HFFc6 (cell line): ENCODE measurements at places on chromosomes 5 and 9. TPM values are rescaled to one million over a fixed set of nuclear protein-coding genes. Genes with fewer than 3 reads are reported as not detected.

Gene PDCD1LG2
- total RNA-seq = 32.0 to 52.4 TPM (median 44.1 TPM) in 3 replicates

Gene SLC4A9
- not detected in 3 replicates for total RNA-seq

Gene ADAMTS6
- 25.1 to 28.5 TPM (median 27.0 TPM) in 3 replicates for total RNA-seq

Gene C5orf52
- not detected in 3 replicates for total RNA-seq

Gene BARHL1
- not detected in 2 replicates for total RNA-seq

Gene ZNG1A
- 23.1 and 24.1 TPM in 2 replicates for total RNA-seq

DNA sequence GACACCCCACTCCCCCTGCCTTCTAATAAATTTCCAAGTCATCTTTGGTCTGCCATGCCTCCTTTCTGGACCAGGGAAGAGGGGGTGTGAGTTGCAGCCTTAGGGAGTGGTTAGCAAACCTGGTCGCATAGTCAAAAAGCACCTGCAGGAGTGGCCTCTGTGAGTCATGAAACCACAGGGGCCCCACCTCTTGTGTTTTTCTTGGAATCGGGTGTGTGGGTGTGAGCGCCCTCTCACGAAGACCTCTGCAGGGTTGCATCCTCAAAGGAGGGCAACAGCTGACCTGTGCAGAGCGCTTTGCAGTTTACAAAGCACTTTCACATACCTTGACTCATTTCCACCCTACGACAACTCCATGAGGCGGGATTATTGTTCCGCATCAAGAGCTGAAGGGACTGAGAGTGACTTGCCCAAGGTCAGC lies 36.8 kb upstream of the TEX48 start:
- no peak for DNase-seq

DNA sequence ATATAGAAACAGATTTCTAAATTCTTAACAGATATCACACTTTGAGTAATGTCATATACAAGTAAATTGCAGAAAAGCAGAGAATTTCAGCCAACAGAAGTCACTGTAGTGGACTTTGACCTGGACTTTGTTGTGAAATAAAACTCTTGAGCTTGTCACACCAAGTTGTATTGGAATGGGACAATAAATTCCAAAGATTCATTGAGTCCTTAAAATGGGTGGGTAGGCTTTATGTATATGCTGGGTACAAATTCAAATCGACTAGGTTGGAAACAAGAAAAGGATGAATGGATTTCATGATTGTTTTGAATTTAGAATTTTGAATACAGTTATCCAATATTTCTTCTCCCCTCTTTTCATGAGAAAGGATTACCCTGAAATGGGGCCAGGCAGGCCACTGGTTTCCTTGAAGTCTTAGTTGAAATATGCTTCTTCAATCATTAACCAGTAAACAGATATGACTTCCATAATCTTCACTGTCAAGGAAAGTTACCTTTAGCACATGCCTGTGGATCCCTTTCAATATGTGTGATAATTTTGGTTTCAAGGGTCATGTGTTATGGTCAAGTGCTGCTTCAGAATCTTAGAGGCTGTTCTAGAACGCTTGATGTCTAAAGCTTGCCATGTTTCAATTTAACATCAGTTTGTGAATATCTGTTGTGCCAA lies 25.7 kb downstream of the PIP5K1B start:
- DNase-seq = no peak

DNA sequence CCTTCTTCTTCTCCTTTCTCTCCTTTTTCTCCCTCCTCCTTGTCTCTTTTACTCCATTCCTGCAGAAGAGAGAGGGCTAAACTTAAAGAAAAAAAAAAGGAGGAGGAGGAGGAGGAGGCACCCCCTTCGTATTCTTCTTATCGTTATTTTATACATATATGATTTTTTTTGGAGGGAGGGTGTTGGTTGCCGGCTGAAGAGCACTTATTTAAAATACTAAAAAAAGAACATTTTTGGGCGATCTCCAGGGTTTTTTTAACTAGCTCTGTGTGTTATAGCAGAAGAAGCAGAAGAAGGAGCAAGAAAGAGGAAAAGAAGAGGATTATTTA lies 381 bp downstream of the NR2F1 start:
- no peak for DNase-seq

DNA sequence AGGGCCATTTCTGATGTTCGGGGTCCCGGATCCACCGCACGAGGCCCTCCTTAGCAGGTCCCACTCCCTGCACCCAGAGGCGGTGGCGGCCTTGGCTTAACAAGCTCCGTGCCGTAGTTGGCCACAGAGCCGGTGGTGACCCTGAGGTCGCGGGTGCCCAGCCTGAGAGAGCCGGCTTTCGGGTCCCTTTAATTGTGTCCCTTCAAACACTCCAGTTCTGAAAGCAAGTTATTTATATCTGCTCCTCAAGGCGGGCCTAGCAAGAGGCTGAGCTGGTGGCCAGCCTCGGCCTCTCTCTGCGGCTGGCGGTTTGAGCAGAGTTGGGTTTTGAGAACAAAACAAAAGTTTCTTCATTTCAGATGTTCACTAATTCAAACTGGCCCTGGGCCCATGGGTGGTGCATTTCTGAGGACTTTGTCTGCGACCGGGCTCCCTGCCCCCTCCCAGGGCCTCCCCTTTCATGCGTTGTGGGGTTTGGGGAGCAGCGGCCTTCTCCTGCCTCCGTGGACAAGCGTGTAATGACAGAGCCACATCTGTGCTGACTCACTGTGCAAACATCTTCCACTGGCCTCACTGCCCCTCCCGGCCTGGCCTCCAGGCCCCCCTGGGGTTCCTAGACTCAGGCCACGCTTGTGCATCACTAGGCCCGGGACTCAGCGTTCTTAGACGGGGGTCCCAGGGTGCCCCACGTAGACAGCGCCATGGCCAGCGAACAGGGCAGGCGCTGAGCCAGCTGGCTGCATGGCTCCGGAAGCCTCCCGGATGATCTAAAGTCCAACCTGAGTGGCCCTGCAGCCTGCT lies 49.4 kb upstream of the COL5A1 start:
- DNase-seq = peak; percentile 87

GRCh38 chr5:154477382-154478223 lies 424 bp downstream of the HAND1 start:
- DNase-seq = no peak

- DNase-seq = no peak
Observed at GRCh38 chr9:136060671-136061371, 34.3 kb downstream of the NACC2 start.

DNA sequence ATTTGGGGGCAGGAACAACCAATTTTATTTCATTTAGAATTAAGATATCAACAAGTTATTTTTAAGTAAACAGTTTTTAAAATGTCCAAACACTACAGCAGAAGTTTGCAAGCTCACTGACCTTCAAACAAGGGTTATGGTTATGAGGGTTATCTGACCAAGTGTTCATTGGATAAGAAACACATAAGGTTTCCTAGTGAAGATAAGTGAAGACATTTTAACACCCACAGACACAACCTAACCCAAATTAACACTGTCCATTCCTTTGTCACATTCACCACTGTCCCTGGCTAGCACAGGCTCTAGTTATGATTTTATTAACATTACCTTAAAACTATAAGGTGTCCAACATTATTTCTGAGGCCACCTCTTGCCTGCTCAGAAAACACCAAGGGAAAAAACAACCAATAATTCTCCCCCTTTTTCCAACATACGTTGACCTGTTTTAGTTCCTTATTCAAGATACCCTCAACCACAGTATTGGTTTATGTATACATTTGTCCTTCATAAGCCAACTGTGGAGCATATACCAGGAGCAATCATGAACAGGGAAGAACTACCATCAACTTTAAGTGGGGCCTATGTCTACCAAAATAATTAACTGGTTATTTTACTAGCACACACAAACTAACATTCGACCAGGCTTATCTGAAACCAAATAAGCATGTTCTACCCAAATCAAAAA lies 4.0 kb downstream of the ETF1 start:
- DNase-seq = no peak

- no peak for DNase-seq
Observed at GRCh38 chr9:37030611-37030939, 3.5 kb downstream of the PAX5 start.

DNA sequence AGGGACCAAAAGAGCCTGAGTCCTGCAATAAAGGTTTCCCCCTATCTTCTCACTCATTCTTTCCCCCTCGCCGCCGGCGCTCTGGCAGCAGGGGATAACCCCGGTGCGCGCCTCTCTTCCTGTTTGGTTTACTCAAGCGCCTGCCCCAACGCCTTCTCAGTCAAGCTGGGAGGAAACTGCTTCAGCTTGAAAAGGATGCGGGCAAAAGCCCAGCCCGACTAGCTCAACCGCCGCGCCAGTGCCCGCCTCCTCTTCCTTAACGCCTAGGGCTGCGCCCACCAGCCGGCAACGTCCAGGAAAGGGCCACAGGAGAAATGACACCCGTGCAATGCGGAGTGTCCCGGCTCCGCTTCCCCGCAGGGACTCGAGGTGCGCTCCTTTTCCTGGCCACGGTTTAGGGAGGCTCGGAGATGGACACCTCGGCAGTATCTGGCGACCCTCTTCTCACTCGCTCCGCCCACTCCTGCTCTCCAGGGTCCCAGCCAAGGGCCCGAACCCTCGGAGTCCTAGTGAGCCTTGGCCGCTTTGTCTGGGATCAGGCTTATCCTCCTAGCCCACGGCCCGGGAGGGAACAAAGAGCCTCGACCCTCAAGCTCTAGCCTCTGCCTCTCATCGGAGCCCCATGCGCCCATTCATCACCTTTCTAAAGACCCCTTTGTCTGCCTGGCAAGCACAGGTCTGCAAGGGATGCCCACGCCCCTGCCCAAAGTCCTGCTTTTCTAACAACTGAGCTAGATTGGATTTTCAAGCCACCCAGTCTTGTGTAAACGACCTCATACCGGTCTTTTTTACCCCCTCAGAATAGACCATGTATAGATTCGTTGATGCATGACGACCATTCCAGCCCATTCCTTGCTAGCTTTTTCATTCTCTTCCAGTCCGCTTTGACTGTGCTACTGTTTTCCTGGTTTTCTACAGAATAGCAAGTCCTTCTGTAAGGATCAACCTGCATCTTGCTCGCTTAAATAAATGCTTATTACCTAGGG lies 2.0 kb downstream of the ST8SIA4 start:
- no peak for DNase-seq

GRCh38 chr5:114377946-114378345 lies 16.1 kb downstream of the KCNN2 start:
- DNase-seq = no peak

DNA sequence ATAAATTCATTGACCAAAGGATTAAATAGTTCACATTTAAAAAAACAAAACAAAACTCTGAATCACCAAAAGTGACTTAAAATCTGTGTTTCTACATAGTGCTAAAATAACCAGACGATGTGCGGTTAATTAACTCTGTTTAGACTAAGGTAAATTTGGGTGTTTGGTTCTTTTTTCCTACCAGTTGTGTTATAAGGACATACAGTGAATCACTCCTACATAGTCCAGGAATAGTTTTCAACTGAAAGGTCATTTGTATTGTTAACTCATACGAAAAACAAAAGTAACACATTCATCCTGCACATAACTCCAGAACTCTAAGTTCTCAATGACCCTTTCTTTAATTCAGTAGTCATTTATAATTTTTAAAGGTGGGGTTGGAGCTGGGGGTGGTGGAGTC lies 203.7 kb downstream of the GLIS3 start:
- no peak for DNase-seq

GRCh38 chr5:100566382-100567141 lies 31.4 kb downstream of the FAM174A start:
- no peak for DNase-seq

GRCh38 chr9:75084081-75084672 lies 3.8 kb downstream of the NMRK1 start:
- DNase-seq = no peak

DNA sequence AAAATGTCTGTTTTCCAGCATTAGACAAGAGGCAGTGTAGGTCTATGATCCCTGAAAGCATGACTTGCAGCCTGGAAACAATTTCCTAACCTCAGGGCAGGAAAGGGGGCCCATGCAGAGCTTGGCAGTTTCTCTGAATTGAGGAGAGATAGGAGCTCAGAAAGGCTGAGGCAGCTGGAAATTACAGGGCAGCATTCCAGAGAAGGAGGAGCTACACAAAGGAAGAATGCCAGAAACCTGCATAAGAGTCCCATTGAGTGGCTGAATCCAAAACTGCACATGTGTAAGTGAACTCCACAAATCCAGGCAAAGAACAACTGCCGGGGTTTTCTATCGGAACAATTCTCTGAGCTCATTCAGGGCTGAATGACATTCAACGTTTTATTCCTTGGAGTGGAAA lies 346.8 kb downstream of the PIK3R1 start:
- peak; percentile 59 for DNase-seq
